ENCODE measurements at places on chromosomes 2 and 18. TPM values are rescaled to one million over a fixed set of nuclear protein-coding genes. Genes with fewer than 3 reads are reported as not detected.

TMEM247 gene
- not detected for total RNA-seq

SCYGR4 gene
- not detected for total RNA-seq

SERPINB3 gene
- total RNA-seq: 0.12 TPM

PDE11A gene
- total RNA-seq: 0.47 TPM

SERPINB13 gene
- not detected for total RNA-seq

PLGLB1 gene
- 0.38 TPM for total RNA-seq

RGPD6 gene
- total RNA-seq: 7.3 TPM

PTPRN gene
- total RNA-seq: 1.9 TPM
